ENCODE measurements at places on chromosomes 6 and 20. TPM values are rescaled to one million over a fixed set of nuclear protein-coding genes. Genes with fewer than 3 reads are reported as not detected.

HS3ST5 gene
- total RNA-seq, result 1.1 TPM

KCNB1 gene
- total RNA-seq, result not detected

CLPSL2 gene
- total RNA-seq, result not detected

DSN1 gene
- total RNA-seq, result 82.4 TPM

PDYN gene
- total RNA-seq, result not detected

CDH22 gene
- not detected for total RNA-seq

SAPCD1 gene
- total RNA-seq, result 2.5 TPM

MDFI gene
- total RNA-seq, result not detected

BCAS1 gene
- 0.67 TPM for total RNA-seq

All from HepG2 (cell line).